Putamen (tissue), 1 donor: ENCODE measurements at places on chromosomes 12 and 14.

DNA sequence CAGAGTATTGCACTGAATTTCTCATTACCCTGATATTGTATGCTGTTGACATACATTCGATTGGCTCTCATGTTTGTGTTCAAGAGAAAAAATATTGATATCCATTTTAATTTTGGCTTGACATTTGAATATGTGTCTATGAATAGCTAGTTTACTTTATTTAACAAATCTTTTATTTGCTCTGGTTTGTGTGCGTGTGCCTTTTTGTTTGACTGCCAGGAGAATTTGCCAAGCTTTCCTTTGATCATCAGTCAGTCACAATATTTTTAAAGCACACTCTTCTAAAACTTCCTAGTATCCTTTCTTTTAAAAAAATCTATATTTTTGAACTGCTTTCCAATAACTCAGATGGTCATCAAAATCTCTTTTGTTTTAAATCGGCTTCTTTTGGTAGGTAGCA lies 179.3 kb upstream of the FLRT2 start:
- DNase-seq = no peak

GRCh38 chr14:50998612-50999011 lies 54.3 kb upstream of the PYGL start:
- peak; percentile 66 for DNase-seq

DNA sequence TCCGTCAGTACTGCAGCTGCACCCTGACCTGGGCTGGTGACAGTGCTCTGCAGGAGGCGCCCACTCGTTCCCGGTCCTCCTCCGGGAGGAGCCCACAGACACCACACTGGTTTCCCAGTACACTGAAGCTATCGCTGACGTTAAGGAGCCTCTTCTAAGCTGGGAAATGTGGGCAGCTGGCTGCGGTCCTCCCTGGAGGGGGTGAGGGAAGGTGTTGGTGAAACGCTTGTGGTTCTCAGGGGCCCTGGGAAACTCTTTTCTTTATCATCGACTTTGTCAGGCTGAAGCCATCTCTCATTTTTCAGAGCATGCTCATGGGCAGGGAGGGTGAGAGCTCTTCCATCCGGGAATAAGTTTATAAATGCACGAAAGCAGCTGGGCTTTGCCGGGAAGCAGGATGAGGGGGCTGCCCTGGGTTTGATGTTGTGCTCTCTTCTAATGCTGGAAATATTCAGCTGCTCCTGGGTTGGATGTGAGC lies 176.0 kb downstream of the CHST11 start:
- no peak for DNase-seq

GRCh38 chr14:71574976-71575375 lies 357.3 kb upstream of the RGS6 start:
- DNase-seq = no peak

GRCh38 chr12:60278209-60278608 lies 682.4 kb downstream of the SLC16A7 start:
- DNase-seq = no peak

- peak; percentile 91 for DNase-seq
These were observed 15.8 kb downstream of the WNT5B start for GRCh38 chr12:1644534-1645438.

GRCh38 chr12:92088805-92089204 lies 56.8 kb downstream of the BTG1 start:
- DNase-seq = no peak

DNA sequence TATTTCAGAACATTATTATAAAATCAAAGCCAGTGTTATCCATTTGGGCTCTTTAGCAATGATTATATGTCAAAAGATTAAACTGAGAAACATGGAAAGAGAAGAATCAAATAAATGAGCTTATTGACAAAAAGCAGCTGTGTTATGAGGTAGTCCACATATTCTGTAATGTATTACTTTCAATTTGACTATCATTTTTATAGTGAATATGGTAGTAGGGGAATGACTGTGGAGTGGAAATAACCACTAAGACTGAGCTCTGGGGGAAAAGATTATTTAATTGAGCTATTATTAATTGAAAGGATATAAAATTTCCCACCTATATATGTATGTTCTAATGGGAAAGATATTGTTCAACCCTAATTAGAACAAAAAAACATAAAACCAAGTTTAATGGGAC lies 381.3 kb downstream of the TMTC2 start:
- no peak for DNase-seq

- DNase-seq = no peak
These were observed 738.7 kb upstream of the LMO3 start for GRCh38 chr12:17344649-17345048.

DNA sequence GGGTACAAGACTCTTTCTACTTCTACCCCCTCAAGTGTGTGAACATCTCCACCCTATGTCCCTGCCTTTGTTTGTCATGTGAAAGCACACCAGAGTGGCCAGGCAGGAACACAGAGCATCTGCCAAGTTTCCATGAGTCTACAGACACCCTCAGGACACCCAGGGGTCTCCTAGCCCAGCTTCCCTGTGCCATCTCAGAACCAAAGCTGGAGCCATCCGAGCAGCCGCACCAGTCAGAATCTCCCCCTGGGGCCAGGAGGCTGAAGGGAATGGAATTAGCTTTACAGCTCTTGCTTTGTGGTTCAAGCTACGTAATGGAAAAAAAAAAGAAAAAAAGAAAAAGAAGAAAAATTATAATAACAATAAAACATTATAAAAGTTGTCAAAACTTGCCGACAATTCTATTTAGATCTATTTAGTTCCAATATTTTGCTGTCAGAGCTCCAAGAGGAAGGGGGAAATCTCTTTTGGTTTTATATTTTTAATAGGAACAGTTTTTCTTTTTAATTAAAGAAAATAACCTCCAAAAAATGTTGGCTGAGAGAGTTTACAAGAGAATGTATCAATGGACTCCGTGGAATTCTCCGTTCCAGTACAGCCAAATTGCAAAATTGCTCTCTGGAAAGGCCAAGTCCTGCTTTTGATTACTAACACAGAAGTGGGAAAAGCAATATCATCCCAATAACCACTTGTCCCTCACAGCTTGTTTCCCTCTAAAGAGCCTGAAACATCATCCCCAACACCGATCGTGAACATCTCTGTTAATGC lies 37.1 kb downstream of the TBX5 start:
- DNase-seq = no peak

DNA sequence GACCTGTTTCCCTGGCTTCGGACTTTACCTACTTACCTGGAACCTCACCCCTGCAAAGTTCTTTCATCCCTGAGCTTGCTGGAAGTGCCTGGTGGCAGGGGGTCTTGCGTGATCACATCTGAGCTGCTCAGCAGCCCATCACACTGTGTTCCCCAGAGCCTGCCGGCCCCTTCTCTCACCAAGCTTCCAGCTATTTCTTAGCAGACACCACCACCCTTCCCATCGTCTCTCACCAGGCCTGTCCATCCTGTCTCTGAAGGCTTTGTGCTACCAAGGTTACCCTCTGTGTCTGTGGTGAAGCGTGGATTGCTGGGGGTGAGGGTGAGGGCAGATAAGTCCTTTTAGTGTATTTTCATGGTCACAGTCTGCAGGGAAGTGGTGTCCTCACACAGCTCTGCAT lies 78.8 kb upstream of the NRXN3 start:
- no peak for DNase-seq

DNA sequence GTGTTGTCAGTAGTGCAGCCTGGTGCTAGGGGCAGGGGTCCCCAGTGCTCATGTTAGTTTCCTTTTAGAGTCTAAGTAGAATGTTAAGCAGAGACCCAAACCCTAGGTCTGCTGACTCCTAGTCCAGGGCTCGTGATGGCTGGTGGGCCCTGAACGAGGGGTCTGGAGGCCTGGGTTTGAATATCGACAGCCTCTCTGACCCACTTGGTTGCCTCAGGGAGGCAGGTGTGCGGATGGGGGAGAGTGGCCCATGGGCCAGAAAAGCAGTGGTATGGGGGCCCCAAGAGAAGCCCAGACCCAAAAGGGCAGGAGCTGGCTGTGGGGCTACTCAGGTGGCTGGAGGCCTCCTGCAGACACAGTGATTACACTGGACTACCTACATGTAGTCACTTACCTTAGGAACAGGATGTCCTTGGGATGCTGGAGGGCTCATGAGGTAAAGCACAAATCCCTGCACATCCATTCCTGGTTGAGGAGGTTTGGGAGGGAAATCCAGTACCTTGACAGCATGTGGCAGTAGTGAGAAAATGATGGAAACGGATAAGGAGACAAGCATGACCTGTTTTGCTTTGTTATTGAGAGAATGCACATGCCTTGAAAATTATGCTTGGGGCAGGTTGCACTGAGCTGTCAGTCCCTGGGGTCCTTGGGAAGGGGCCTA lies 1.7 kb upstream of the SLC25A29 start:
- DNase-seq = no peak

DNA sequence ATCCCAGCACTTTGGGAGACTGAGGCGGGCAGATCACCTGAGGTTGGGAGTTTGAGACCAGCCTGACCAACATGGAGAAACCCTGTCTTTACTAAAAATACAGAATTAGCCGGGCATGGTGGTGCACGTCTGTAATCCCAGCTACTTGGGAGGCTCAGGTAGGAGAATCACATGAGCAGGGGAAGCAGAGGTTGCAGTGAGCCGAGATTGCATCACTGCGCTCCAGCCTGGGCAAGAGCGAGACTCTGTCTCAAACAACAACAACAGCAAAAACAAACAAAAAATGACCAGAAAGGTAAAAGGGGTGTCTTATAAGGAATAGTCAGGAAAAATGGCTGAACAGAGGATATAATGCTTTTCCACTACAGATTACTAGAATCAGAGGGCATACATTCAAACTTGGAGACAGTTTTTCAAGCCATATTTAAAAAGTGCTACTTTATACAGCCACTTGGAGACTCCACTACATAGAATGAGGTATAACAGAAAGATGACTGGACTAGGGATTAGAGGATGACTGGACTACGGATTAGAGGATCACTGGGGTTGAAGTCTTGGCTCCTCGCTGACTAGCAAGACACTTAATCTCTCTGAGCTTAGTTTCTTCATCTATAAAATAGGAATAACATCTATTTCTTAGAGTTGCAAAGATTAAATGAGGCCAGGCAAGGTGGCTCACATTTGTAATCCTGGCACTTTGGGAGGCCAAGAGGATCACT lies 4.9 kb upstream of the CS start:
- no peak for DNase-seq

DNA sequence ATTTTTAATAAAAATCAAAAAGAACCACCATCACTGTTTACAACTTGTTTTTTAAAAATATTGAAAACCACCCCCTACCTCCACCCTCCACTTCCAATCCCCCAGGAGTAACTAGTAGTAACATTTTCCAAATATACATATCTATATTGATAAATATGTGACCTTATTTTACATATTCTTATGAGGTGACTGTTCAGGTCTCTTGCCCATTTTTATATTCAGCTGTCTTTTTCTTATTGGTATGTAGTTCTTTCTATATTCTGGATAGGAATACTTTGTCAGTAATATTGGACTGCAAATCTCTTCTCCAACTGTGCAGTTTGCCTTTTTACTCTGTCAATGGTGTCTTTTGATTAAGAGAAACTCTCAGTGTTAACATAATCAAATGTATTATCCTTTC lies 59.0 kb upstream of the EIF5 start:
- no peak for DNase-seq

DNA sequence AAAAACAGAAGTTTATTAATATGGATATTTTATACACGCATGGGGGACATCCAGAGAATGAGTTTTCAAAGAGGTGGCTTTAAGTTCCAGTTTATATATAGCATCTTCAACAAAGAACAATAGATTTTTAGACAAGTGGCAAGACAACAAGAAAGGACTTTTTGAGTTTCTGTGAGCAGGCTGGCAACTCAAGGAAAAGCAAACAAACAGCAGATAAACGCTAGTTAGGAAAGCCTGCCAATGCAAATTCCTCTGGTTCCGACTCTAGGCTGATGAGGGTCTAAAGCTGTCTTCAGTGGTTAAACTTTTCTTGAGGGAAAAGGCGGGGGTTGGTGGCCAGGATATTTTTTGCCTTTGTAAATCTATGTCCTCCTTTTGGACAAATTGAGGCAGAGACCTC lies 78.4 kb upstream of the EEA1 start:
- no peak for DNase-seq

GRCh38 chr12:40225984-40226602 lies 1.3 kb downstream of the LRRK2 start:
- DNase-seq = no peak

GRCh38 chr12:26416550-26416949 lies 221.2 kb downstream of the SSPN start:
- DNase-seq = no peak

DNA sequence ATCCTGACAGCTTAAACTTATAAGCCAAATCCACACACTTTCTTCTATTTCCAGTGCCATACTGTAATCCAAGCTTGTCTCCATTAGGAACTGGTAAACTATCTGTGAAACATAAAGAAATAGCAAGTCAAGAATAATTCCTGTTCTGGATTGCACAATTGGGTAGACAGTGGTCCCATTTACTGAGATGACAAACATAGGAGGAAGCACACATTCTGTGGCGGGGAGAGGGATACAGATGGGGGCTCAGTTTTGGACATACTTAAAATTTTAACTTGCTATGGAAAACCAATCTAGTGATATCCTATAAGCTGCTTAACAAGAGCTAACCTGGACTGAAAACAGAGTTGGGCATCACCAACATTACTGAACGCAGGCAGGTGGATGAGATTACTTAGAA lies 16.3 kb downstream of the MAP4K5 start:
- no peak for DNase-seq

DNA sequence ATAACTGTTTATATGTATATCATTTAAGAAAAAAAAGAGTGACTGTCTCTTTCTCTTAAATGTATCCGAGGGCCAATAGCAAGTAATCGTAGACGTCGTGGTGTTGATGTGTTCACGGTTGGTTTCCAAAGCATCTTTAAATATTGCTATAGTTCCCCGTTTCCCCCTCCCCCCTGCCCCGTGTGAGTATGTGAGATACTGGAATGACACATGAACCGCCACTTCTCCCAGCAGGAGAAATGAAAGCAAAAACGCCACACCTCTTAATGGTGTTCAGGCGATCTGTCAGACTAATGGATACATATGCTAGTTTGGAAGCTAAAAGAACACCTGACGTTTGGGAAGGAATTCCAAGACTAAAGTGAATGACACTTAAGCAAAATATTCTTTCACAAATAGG lies 258.3 kb downstream of the FOXN3 start:
- DNase-seq = no peak

GRCh38 chr12:49017891-49018260 lies 700 bp downstream of the PRKAG1 start:
- DNase-seq = no peak

- DNase-seq = no peak
These were observed 7.6 kb upstream of the KRT80 start for GRCh38 chr12:52199294-52199919.

DNA sequence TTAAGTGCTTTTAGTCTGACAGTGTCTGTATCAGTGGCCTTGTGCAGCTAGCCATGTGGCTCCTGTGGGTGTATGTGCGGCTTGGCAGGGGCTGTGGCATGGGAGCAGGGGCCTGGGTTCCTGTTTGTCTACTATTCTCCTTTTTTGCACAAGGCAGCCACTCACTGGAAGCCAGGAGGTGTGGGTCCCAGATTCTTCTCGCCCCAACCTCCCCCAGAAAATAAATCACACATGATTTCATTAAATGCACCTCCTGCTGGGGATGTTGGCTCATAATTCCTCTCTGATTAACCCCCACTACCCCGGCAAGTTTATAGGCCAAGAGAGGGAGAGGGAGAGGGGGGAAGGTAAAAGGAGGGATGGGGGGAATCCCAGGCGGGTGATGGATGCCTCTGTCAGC lies 17.6 kb downstream of the CALCOCO1 start:
- DNase-seq = peak; percentile 38
